Hematopoietic multipotent progenitor cell treated with erythropoietin and hydrocortisone succinate and interleukin-3 and kit ligand, for 4 days (in vitro differentiated cells): ENCODE measurements at places on chromosomes 16 and 17.

- peak; percentile 93 for DNase-seq
Measured at GRCh38 chr17:29615048-29615385, 7.7 kb downstream of the CORO6 start.

- DNase-seq: no peak
Measured at GRCh38 chr17:82386255-82386831, 14.8 kb downstream of the UTS2R start.

DNA sequence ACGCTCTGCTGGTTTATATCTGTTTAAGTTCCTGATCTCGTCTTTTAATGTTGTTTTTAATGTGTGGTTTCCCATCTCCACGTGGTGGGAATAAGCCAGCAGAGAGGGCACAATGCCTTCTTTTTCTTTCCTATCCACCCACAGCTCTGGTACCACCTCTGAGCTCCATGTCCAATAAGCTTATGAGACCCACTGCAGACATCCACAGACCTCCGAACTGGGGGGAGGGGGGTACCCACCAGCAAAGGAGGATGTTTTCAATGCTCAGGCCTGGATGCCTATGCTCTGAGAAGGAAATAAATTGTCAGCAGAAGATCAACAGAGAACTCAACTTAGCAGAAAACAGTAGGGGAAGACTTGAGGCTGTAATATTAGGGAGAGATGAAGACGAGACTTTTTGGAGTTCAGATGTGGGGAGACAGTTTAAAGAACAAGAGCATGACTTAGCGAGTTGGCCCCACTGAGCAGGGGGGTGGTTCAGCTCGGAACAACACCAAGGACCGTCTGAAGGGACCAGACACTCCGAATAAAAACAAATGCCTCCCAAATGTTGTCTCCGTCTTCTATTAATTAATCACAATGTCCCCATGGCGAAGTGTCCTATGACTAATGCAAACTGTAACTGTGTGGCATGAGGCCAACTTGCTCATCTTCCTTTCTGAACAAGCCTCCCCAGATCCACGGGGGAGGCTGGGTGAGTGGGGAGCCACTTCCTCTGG, 62.7 kb downstream of the GAS7 start:
- DNase-seq: peak; percentile 76

GRCh38 chr17:58783380-58783779, 27.7 kb downstream of the PPM1E start:
- peak; percentile 21 for DNase-seq

- DNase-seq: no peak
Measured at GRCh38 chr16:57882792-57883191, 80.5 kb upstream of the KIFC3 start.

- DNase-seq: no peak
Measured at GRCh38 chr17:67229109-67229955, 15.7 kb downstream of the HELZ start.

DNA sequence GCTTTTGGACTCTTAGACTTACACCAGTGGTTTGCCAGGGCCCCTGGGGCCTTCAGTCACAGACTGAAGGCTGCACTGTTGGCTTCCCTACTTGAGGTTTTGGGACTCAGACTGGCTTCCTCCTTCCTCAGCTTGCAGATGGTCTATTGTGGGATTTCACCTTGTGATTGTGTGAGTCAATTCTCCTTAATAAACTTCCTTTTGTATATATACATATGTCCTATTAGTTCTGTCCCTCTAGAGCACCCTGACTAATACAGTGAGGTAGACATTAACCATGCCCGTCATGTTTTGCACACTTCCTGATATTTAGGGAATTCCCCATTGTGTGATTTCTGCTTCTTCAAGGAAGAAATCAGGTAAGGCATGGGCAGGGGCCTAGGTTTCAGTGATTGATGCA, 147.8 kb upstream of the CA10 start:
- DNase-seq: no peak

GRCh38 chr16:259814-260253, 15.9 kb downstream of the RGS11 start:
- DNase-seq: no peak

- DNase-seq: no peak
Measured at GRCh38 chr16:89720551-89720812, 216 bp downstream of the VPS9D1 start.

- no peak for DNase-seq
Measured at GRCh38 chr16:14436401-14436955, 193.6 kb downstream of the PARN start.

DNA sequence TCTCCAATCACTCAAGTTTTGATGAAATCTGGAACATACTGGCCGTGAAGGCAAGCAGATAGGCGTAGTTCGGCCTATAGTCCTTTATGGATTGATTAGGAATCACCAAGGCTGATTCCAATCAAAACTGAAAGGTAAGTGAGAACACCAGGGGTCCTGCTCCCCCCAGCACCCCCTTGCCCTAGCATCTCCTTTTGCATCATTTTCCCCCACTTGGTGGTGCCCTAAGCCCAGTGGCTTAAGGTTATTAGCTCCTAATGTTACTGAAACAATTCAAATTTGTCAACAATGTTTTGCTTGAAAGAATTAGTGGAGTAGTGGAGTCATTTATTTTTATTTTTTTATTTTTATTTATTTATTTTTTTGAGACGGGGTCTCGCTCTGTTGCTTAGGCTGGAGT, 4.9 kb downstream of the SLFN14 start:
- peak; percentile 71 for DNase-seq

DNA sequence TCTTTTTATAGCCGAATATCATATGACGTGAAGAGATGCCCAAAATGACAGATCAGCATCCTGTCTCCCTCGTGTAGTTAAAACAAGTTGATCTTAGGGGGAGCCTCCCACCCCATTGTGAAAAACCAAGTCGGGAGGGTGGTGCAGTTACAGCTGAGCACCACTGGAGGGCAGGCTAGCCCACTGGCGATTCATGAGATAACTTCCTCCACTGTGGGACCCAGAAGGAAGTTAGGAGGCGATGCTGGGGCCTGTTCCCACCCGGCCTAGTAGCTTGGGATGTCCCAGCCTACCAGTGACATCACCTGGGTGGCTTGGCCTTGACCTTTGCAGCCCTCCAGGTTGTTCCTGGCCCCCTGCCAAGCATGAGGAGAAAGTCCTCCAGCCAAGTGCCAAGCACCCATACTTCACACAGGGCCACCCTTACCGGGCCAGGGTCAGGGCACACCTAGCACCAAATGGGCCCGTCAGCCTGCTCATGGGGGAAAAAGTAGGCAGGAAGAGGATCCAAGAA, 8.1 kb upstream of the CPNE2 start:
- DNase-seq: peak; percentile 90

- DNase-seq: no peak
Measured at GRCh38 chr16:19132898-19133297, 19.1 kb downstream of the ITPRIPL2 start.

GRCh38 chr17:29617481-29618271, 5.0 kb downstream of the CORO6 start:
- DNase-seq: peak; percentile 95

GRCh38 chr17:6067060-6067459, 3.1 kb upstream of the WSCD1 start:
- no peak for DNase-seq

GRCh38 chr17:40828454-40829044, 6.1 kb upstream of the KRT10 start:
- DNase-seq: no peak

- DNase-seq: no peak
Measured at GRCh38 chr17:51052235-51052634, 68.4 kb downstream of the SPAG9 start.

GRCh38 chr16:1403733-1404132, 10.8 kb downstream of the UNKL start:
- DNase-seq: no peak

GRCh38 chr16:54923055-54923473, 7.6 kb upstream of the IRX5 start:
- DNase-seq: no peak

GRCh38 chr16:58940609-58941008, 206.5 kb upstream of the GOT2 start:
- no peak for DNase-seq

DNA sequence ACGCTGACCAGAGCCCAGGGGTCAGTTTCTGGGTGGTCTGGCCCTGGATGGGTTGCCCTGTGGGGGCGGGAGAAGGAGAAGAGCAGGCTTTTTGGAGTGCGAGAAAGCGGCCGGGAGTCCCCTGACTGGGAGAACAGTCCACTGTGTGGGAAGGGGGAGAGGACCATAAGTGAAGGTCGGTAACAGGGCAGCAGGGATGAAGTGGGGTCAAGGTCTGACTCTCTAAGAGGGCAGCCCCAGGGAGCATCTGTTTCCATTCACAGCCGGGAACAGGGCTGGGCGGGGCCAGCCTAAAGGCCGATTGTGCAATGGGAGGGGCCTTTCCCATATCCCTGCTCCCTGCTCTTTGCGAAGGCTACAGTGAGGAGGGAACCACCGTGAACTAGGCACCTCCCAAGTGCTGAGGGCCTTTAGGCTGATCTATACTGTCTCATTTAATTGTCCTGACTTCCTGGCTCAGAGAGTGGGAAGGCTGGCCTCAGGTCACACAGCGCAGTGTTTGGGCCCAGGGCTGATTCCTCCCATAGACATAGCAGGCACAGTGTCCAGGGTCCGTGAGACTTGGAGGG, 10.4 kb upstream of the WFDC1 start:
- DNase-seq: no peak

DNA sequence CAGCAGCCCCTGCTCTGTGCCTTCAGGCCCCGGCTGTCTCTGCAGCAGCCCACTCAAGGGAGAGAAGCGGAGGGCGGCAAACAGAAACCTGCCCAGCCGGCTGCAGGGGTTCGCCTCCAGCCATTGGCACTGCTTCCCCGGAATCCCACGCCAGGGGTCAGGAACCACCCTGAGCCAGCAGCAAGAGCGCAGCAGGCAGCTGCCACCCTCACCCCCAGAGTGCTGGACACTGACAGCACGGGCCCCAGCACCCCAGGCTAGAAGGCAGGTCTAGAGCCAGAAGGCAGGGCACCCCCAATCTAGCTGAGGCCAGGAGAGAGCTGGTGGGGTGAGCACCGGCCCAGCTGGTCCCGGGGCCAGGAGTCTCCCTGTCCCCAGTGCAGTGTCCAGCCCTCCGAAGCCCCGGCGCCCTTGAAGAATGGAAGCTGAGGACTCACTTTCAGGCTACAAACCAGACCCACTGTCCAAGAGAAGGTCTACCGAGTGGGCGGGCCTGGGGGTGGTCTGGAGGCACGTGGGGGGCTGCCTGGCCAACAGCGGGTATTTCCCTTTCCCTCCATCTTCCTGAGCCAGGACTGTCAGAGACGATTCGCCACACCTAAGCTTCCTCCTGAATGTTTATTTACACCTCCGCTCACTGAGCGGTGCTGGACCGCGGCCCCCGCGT, 8.4 kb downstream of the UBALD2 start:
- DNase-seq: no peak

DNA sequence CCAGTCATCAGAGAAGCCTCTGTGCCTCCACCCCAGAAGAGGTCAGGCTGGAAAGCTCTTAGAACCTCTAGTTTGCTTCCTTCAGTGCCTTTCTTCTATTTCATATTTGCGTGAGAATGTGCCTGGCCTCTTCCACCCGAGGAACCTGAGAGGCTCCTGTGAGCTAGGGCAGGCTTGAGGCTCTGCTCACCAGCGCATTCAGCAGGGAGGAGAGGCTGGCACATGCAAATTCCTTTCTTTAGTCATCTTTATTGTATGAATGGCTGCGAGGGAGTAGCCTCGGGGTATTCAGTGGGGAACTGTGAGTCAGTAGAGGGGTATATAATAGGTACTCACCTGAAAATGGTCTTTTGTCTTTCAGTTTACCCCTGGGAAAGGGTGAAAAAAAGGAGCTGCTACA, 268.3 kb downstream of the ABCC12 start:
- DNase-seq: no peak

GRCh38 chr16:53714205-53715022, 10.5 kb downstream of the FTO start:
- no peak for DNase-seq

- DNase-seq: no peak
Measured at GRCh38 chr17:66580956-66581391, 253.9 kb upstream of the CACNG5 start.

GRCh38 chr17:44314031-44314430, 5.6 kb downstream of the RUNDC3A start:
- DNase-seq: no peak

DNA sequence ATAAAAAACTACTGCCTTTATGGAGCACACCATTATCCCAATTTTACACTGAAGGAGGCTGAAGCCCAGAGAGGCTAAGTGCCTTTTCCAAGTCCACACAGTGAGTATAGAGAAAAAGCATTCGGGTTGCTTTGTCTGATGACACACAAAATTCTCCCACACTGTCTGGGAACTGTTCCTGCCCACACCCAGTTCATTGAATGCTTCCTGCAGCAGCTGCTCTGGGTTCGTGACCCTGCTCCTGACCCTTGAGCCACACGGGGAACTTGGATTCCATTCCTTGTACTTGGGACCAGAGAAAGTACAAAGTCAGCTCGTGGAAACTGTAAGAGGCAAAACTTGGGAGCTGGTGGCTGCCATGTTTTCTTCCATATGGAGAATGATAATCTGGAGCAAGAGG, 57.9 kb downstream of the AKAP1 start:
- no peak for DNase-seq

- no peak for DNase-seq
Measured at GRCh38 chr17:63480826-63481487, 4.1 kb downstream of the ACE start.

DNA sequence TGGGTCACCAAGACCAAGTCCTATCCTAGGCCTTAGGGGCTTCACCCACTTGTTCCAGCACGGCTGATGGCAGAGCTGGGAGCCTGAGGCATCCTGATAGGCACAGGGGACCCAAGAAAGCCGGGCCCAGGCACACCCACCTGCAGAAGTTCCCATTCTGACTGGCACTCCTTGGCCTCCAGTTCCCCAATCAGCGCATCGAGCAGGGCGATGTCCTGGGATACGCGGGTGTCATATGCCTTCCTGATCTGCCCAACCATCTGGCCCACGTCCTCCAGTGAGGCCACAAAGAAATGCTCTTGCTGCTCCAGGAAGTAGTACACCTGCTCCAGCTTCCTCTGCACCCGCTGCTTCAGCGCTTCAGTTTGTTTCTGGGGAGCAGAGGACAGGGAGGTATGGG, 9.6 kb downstream of the MEFV start:
- no peak for DNase-seq

DNA sequence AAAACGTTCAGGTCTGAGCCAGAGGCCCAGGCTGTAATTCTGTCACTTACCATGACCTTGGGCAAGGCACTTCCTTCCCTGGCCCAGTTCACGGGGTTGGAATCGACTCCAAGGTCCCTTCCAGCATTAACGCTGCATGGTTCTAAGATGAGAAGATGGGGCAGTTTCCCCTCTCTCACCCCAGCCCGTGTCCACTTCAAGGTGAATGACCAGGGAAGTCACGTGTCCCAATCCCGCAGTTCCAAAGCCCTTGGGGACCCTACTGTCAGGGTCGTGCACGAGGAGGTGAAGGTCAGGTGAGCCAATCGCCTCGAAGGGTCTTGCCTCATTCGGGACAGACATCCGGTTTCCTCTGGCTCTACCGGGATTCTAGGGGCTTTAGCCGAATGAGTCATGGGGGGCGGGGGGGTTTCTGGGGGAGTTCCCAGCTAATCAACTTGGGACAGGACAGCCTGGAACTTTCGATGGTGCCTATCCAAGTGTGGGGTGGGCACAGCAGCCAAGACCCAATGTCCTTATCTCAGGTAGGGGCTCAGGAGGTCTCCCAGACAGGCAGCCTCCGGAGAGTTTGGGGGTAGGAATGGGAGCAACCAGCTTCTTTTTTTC, 762 bp upstream of the CSF3 start:
- DNase-seq: no peak

GRCh38 chr16:89097392-89097772, 3.7 kb downstream of the ACSF3 start:
- DNase-seq: no peak

GRCh38 chr17:42407289-42407836, 15.7 kb downstream of the CAVIN1 start:
- DNase-seq: peak; percentile 90
